Fibroblast of upper back skin (primary cell): ENCODE measurements at places on chromosomes 7 and 10.

DNA sequence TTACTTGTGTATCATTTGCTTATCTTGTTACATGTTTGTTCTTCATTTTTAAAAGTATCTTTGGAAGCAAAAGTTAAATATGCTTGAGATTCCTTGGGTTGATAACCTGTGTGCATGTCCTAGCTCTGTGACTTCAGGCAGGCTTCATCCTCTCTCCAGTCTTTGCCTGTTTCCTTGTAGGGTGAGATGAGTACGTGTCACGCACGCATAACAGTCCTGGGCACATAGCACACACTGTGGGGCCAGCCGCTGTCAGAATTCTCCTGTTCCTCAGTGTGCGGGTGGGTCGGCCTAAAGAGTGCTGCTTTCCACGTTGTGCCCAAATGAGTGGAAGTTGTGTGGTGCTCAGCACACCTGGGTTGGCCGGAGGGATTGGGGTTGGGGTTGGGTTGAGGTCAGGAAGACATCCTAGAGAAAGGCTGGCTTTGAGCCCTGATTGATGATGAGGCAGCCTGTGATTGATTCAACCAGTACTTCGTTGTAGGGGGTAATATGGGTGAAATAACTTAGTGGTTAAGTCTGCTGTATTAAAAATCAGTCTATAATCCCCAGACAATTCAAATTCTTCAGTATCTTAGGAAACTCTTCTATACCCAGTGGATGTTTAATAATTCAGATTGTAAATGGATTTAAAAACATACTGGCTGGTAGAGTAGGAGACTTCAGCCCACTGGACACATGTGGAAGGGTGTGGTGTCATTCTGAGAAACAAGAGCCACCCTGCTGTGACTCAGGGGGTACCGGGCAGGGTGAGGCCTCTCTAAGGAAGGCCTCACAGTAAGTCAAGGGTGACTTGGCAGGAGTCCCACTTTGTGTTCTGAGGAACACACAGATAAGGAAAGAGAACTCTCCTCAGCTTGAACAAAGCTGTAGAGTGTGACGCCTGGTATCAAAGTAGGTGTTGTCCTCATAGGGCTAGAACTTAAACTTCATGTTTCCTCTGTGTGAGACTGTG lies 54.8 kb downstream of the DAGLB start:
- DNase-seq = peak; percentile 61

DNA sequence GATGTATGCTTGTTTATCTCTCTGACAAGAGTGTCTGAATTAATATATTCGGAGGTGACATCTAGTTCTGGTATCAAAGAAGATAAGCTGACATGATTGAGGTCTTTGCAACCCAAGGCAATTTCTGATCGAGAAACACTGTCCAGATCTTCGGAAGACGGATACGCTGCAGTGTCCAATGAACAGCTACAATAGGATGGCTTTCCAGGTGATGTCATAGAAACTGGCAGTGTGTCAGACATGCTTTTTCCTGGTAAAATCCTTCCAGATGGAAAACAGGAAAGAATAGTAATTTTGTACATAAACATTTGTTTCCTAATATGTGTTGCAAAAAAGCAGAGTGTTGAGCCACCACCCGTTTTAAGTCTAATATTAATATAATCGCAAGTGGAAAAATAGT lies 33.4 kb downstream of the VWDE start:
- peak; percentile 23 for DNase-seq

DNA sequence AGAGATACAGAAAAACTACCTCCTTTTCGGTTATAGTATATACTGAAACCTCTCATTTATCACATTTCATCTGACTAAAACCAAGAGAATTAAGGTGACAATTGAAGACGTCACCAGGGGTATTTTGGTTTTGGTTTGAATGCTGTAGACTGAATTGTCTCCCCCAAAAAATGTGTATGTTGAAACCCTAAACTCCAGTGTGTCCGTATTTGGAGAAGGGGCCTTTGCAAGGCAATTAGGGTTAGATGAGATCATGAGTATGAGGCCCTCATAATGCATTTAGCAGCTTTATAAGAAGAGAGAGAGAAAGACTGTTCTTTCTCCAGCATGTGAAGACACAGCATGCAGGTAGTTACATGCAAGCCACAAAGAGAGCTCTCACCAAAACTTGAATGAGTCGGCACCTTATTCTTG lies 59.5 kb downstream of the CACNA2D1 start:
- DNase-seq = no peak

- DNase-seq = no peak
Observed at GRCh38 chr7:47452715-47453092, 129.2 kb downstream of the TNS3 start.

DNA sequence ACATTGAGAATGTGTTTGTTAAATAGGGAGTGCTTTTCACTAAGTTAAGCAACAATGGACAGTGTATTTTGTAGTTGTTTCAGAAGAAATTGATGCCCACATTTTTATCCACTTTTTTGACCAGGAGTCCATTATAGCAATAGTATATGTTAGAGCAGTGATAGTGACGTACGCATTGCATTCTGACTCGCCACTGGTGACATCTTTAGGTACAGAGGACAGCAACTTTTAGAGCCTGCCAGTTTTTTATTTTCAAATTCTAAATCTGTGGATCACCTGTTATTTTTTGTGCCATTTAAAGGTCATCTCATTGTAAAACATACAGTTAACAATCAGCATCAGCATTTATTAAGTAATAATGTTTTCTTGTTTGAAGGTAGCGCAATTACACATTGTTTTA lies 1.4 kb downstream of the UBE2D1 start:
- no peak for DNase-seq

DNA sequence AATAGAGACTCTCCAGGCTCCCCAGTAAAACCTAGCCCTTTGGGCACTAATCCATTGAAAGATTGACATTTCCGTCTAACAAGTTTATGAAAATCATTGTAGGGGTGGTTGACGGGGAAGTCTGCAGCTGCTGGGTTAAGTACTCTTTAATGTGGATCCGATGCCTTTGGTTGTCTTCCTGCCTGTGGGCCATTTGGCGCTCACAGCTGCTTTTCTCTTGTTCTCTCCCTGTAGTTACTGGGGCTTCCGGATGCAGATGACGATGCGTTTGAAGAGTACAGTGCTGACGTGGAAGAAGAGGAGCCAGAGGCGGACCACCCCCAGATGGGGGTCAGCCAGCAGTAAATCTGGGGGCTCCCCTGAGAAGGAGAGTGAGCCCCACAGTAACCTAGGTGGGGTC lies 22.4 kb downstream of the MTURN start:
- DNase-seq = no peak

DNA sequence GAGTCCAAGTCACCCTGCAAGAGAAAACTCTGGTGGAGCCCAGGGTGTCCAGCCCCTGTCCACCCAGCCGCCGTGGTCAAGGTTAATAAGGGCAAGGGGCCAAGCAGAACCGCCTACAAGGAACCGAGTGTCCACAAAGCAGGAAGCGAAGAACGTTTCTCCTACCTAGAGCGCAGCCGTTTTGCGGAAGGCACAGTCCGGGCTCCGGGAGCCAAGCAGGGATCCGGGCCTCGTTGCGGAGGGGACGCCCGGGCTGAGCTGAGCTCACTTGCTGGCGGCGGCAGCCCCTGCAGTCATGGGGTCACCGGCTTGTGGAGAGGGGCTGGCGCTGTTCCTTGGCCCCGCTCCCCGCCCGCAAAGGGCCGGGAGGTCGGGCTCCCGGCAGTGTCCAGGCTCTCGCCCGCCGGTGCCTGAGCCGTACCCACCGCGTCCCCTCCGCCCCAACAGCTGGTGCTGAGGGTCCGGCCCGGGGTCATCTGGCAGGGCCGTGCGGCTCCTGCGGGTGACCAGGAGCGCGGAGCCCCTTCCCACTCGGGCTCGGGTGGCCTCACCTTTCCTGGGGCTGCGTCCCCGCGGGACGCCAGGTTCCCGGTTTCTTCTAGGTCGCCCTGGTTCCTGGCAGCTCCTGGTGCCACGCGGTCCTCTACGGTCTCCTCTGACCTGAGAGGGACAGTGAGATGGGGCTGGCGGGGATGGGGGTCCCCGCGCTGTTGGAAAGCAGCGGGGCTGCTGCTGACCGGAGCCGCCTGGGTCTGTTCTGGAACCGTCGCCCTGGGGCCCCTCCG lies 14.0 kb upstream of the ZNF273 start:
- no peak for DNase-seq

GRCh38 chr10:94362360-94363250 lies at the start of gene NOC3L:
TSS of gene NOC3L (minus strand) at chr10:94362939. CDS start at chr10:94362838, 101 bp downstream.
- peak; percentile 94 for DNase-seq

GRCh38 chr7:133570321-133570720 lies 317.4 kb downstream of the EXOC4 start:
- peak; percentile 36 for DNase-seq

DNA sequence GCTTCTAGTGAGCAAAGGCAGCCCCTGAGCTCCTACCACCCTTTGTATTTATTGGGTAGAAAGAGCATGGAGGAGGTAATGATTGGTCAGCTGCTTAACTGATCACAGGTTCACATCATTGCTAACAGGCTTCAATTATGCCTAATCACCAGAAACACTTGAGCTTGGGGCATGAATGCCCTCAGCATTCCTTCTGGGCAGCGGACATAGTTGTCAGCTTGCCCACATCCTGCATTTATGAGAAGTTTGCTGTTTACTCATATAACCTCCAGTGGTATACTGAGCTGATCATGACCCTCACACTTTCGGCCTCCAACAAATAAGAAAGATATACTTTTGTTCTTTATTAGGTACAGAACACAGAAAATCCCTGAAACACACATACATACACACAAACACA lies 140.3 kb upstream of the ODAD2 start:
- DNase-seq = no peak
